ENCODE measurements at places on chromosomes 7 and 10.

- peak; percentile 97 for DNase-seq
Observed at GRCh38 chr7:87876040-87876868, at the start of the genes DBF4 and SLC25A40. TSS of gene DBF4 (plus strand) at chr7:87876493. CDS start at chr7:87876733, 240 bp downstream. TSS of gene SLC25A40 (minus strand) at chr7:87876360. CDS start at chr7:87858727, 17,633 bp downstream.

DNA sequence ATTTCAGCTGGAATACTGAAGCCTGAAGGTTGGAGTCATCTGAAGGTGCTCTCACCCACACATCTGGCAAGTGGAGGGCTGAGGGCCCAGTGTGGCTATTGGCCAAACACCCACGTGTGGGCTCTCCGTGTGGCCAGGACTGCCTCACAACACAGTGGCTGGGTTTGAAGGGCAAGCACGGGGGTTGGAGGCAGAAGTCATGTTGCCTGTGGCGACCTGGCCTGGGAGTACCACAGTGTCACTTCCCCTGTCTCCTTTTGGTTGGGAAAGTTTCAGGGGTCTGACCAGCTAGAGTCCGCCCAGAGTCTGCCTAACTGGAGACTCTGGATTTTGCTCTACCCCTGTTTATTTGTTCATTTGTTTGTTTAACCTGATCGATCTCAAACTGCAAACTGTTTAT, 169.5 kb downstream of the DNAJB6 start:
- DNase-seq, result no peak

DNA sequence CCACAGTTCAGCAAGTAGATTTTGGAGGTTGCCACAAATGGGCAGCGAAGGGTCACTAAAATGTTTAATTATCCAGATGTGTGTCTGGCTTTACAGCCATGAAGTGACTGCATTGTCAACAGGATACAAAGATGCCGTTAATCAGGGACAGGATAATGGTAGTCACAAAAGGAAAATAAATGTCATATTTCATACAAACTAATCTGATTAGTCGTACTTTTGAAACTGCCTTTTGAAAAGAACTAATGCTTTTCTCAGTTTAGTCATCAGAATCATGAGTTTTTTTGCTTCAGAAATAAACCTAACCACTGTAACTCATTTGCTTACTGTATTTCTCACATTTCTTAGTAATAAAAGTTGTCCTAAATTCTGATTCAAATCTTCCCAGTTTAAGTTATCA, 22.2 kb upstream of the WNT16 start:
- no peak for DNase-seq

DNA sequence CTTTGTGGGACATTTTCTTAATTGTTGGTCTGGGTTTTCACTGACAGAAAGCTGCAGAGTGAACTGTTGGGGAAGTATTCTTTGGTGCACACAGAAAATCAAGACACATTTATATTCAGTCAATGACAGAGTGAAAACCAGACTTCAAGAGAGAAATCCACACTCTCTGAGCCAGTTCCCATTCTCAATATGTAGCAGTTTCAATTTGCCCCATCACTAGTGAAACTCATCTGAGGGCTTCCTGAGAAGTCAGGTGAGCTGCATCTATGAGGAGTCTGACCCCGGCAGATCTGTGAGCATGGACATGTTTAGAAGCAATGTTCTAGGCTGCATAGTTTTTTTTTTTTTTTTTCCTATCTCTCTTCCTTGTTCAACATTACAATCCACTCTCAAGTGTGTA, 163.7 kb upstream of the AHR start:
- no peak for DNase-seq

DNA sequence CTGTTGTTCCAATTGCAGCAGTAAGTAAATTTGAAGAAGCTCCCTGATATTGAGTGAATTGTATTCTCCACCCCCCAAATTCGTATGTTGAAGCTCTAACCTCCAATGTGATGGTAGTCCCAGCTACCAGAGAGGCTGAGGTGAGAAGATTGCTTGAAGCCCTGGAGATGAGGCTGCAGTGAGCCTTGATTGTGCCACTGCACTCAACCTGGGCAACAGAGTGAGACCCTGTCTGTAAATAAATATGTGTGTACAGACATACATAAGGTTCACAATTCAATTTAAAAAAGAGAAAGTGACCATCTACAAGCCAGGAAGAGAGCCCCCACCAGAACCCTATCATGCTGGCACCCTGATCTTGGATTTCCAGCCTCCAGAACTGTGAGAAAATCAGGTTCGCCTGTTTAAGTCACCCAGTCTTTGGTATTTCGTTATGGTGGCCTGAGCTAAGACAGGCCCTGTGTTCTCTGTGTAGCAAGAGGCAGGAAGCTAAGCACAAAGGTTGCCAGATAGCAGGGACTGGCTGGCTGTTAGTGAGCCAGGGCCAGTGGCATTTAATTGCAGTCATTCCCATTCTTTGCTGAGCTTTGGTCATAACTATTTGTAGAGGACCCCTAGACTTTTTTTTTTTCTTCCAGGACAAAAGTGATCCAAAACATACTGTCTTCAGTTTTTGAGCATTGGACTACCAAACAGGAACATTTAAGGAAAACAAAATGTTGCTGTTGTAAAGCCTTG, 45.6 kb downstream of the AUTS2 start:
- DNase-seq, result no peak

GRCh38 chr7:87506246-87507180, 31.0 kb upstream of the ABCB4 start:
- peak; percentile 37 for DNase-seq

DNA sequence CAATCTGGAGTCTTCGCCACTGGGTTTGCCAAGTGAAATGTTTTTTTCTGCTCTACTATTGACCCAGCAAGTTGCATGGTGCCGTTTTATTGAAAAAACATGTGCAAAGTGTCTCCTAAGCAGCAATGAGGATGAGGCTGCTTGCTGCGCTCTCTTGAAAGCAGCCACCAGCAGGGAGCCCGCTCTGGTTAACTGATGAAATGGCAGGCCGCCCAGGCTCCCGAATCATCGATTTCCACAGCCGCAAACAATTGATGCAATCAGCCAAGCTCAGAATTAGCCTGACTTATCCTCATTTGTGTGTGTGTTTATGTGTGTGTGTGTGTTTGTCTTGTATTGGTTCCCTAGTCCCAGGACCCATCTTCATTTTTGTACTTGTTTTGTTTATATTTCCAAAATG, 22.2 kb upstream of the LYZL1 start:
- no peak for DNase-seq

- DNase-seq, result no peak
Observed at GRCh38 chr10:84473136-84473535, 144.7 kb downstream of the CCSER2 start.

GRCh38 chr10:95818668-95819067, 62.7 kb downstream of the ENTPD1 start:
- peak; percentile 28 for DNase-seq

DNA sequence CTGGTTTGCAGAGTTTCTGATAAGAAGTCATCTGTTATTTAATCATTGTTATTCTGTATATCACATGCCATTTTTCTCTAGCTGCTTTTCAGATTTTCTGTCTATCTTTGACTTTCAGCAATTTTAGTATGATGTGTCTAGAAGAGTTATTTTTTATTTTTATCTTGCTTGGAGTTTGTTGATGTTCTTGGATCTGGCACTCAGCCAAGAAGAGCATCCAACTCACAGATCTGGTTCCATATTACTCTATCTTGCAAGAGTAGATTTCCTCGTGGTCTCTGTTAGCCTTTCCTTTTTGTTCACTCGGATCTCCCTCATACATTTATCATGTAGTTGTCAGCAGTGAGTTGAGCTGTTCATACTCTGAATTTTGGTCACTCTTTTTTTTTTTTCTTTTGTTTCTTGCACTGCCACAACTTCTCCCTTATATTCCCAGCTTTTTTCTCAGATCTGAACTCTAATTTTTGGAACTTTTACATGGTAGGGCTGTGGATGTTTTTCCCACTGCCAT, 54.8 kb upstream of the CALCR start:
- no peak for DNase-seq

GRCh38 chr10:24207781-24208611, 942 bp upstream of the KIAA1217 start:
- no peak for DNase-seq

- DNase-seq, result no peak
Observed at GRCh38 chr7:26760501-26760900, 103.9 kb downstream of the SKAP2 start.

DNA sequence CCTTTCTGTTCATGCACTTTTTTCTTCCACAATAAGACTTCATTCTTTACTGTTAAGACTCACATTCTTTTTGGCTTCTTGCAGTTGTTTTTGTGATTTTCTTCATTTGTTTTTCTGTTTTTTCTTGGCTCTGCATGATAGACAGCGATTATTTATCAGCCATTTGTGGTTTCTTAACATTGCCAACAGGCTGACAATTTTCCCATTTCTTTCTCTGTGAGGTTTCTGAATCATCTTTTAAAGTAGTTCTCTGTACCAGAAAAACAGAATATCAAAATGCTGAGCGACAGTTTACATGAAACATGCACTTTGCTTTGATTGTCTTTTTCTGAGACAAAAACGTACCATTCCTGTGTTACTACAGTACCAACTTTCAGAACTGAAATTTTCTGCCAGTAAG, 334.2 kb upstream of the MAGI2 start:
- DNase-seq, result no peak

- DNase-seq, result no peak
Observed at GRCh38 chr10:15227611-15228372, 59.3 kb upstream of the NMT2 start.

GRCh38 chr7:90773269-90773668, 177.1 kb downstream of the CDK14 start:
- DNase-seq, result no peak

- peak; percentile 84 for DNase-seq
Observed at GRCh38 chr10:24908793-24909423, 43.5 kb downstream of the PRTFDC1 start.

DNA sequence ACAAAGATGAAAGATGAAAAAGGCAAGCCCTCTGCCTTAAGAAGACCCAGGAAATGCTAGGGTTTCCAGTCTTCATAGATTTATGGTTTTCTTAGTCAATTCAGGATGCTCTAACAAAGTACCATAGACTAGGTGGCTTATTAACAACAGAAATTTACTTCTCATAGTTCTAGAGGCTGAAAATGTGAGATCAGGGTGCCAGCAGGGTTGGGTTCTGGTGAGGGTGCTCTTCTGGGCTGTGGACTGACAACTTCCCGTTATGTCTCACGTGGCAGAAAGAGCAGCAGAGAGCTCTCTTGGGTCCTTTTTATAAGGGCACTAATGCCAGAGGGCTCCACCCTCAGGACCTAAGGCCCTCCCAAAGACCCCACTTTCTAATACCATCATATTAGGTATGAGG, 23.7 kb downstream of the ELMO1 start:
- no peak for DNase-seq

DNA sequence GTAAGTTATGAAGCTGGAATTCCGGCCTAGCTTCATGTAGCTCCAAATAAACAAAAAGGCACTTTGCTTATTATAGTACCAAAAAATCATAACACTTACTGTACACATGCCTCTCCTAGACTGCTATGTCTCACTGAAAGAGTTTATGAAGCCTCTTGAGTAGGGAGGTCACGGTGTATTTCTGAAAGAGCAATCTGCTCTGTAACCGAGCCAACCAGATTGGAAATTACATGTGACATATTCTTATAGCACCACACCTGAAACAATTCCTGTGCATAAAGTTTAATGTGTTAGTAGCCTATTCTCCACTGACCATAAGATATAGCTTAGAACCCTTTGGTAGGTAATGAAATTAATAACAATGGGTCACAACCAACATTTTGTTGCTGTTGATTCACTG, 1.3 kb upstream of the FAM3C start:
- no peak for DNase-seq

GRCh38 chr10:101565936-101566332, 22.1 kb downstream of the POLL start:
- no peak for DNase-seq

DNA sequence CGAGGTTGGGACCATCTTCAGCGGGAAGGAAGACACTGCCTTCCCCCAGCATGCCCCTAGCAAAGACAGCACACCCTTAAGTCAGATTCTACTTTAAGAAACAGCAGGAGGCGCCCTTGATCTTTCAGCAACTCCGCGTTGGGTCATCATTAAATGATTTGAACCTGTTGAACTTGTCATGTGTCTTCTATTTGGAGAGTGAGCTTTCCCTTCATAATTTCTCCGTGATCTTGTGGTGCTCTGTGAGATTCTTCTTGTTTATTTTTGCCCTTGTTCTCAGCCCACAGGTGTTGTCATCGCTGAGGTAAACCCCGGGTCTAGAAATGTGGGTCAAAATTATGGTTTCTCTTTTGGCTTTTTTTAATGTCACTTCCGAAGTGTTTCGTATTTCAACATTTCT, 49.5 kb upstream of the PITRM1 start:
- no peak for DNase-seq

GRCh38 chr10:62582804-62583208, 208.6 kb downstream of the ZNF365 start:
- DNase-seq, result peak; percentile 83

- DNase-seq, result no peak
Observed at GRCh38 chr10:69680610-69681009, 50.6 kb downstream of the FAM241B start.

DNA sequence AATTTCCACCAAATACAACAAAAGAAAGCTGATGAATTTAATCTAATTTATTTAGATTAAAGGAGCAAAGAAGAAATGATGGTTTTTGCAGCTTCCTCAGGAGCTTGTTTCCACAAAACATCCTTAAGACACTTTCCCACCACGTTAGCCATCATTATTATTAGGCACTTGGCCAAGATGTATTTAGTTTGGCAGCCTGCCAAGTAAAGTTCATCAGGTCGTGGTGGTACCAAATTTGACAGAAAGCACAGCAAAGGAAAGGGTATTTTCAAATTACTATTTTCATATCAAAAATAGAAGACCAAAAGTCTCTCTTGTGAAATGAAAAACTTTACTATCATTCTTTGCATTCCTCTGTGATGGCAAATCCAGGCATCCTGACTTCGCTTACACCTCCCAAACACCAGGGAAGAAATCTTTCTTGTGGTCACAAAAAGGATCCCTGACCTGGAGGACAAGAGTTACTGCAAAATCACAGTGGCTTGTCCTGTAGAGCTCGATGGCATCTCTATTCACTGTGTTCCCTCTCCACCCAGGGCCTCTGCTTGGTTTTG, 123.1 kb upstream of the INHBA start:
- DNase-seq, result peak; percentile 40

DNA sequence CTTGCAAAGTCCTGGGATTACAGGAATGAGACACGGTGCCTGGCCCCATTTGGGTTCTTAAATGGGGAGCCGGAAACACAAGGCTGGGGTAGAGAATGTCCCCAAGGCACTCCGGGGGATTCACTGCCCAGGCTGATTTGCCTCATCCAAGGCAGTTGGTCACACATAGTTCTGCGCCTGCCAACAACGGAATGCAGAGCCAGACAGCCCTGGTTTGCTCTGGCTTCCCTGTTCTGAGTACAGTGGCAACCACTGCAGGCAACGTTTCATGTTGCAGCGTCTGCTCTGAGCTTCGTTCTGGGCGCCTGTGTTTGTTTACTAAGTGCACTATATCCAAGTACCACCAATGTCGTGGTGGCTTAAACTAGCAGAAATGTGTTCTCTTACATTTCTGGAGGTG, 61.7 kb upstream of the C1QL3 start:
- no peak for DNase-seq

- no peak for DNase-seq
Observed at GRCh38 chr10:126570621-126571602, 99.6 kb downstream of the C10orf90 start.

DNA sequence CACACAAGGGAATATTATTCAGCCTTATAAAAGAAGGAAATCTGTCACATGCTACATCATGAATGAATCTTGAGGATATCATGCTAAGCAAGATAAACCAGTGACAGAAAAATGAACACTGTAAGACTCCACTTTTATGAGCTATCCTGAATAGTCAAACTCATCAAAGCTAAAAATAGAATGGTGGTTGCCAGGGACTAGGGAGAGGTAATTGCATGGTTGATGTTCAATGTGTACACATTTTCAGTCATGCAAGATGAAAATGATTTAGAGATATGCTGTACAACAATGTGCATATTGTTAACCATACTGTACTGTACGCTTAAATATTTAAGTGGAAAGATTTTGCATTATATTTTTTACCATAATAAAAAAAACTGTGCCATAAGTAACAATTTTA, 1349.1 kb downstream of the XPNPEP1 start:
- DNase-seq, result no peak

Data from RCC 7860 (cell line).